ENCODE measurements at places on chromosomes 7 and 10. TPM values are rescaled to one million over a fixed set of nuclear protein-coding genes. Genes with fewer than 3 reads are reported as not detected.

NEUROG3 gene
- total RNA-seq = not detected

CTAGE6 gene
- not detected for total RNA-seq

IMMP2L gene
- 22.4 TPM for total RNA-seq

OAT gene
- total RNA-seq = 75.0 TPM

SLC26A4 gene
- total RNA-seq = 0.02 TPM

BLNK gene
- total RNA-seq = not detected

RBM20 gene
- 4.3 TPM for total RNA-seq

MRC1 gene
- total RNA-seq = 0.02 TPM

C10orf53 gene
- not detected for total RNA-seq

FAM13C gene
- 0.16 TPM for total RNA-seq

CFAP70 gene
- 0.13 TPM for total RNA-seq

CDK14 gene
- 0.13 TPM for total RNA-seq

MRPS17 gene
- total RNA-seq = 25.5 TPM

GSTO2 gene
- 1.9 TPM for total RNA-seq

DENND2A gene
- total RNA-seq = 0.88 TPM

GIMAP8 gene
- not detected for total RNA-seq

FFAR4 gene
- total RNA-seq = 0.13 TPM

Measured in A549 treated with dexamethasone at 1 μM for 4 hours (cell line).